ENCODE measurements at places on chromosomes 5 and 9. TPM values are rescaled to one million over a fixed set of nuclear protein-coding genes. Genes with fewer than 3 reads are reported as not detected.

Gene EIF4EBP3
- 24.0 TPM for total RNA-seq

Gene DAPK1
- total RNA-seq, result 20.1 TPM

Gene PPIP5K2
- 38.2 TPM for total RNA-seq

Gene NUTM2G
- total RNA-seq, result not detected

Gene BARX1
- total RNA-seq, result not detected

Gene CDO1
- total RNA-seq, result 16.3 TPM

Gene KLF4
- 47.8 TPM for total RNA-seq

Gene PLPP6
- 3.9 TPM for total RNA-seq

Gene F12
- total RNA-seq, result 0.17 TPM

Gene SCGB3A2
- 0.95 TPM for total RNA-seq

Gene IFNA21
- total RNA-seq, result not detected

Gene INSL6
- total RNA-seq, result not detected

Gene SLIT3
- total RNA-seq, result 188 TPM

Gene SLC6A19
- total RNA-seq, result not detected

Gene CYSRT1
- total RNA-seq, result not detected

Gene ADAMTSL2
- 30.3 TPM for total RNA-seq

Gene HARS2
- total RNA-seq, result 18.6 TPM

Gene KCTD16
- total RNA-seq, result 0.31 TPM

Data from right cardiac atrium (tissue), 5 donors.